ENCODE measurements at places on chromosomes 16 and 17.

DNA sequence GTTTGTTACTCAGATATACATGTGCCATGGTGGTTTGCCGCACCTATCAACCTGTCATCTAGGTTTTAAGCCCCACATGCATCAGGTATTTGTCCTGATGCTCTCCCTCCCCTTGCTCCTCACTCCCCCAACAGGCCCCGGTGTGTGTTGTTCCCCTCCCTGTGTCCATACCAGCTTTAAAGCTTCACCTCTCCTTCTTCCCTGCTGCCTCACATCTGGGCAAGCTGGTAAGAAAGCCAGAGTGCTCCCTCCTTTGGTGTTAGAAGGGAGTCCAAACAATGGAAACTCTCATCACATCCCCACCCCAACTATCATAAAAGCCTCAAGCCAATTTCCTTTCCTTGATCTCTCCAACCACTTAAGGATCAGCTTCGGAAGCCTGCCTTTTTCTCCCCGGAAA, 1115.6 kb upstream of the GOT2 start:
- no peak for DNase-seq

DNA sequence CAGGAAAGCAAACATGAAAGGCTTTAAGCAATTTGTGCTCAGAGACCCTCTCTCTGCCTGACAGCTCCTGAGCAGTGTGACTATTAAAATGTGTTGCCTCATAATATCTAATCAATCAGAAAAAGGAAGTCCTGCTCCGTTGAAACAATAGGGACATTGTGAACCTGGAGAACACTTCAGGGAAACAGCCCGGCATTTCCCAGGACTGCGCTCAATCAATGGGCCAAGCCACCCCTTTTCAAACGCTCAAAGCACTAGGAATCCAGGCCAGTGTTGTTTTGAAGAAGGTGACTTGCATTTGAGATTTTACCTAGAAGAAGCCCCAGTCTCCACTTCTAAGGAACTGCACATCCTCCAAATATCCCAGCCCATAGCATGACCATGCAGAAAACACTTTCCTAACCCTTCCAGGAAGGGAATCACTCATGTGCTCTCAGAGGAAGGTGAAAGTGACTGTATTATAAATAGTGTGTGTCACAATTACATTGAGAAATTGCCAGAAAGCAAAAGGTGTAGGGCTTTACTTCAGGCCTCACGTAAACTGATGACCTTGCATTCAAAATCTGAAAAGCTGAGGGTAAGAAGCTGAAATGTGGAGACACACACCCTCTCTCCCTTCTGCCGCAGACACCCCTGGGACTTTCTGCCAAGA, 19.4 kb downstream of the CDRT4 start:
- no peak for DNase-seq

- no peak for DNase-seq
Observed at GRCh38 chr16:86836503-86837129, 258.3 kb downstream of the FOXL1 start.

GRCh38 chr17:15657868-15658267, 26.2 kb downstream of the TRIM16 start:
- no peak for DNase-seq

- DNase-seq, result no peak
Observed at GRCh38 chr17:61452301-61453290, at the start of gene TBX4. Gene TBX4 (plus strand): TSS chr17:61452422. CDS start chr17:61456491, 4,069 bp downstream.

GRCh38 chr16:30054959-30055553, 10.5 kb upstream of the ALDOA start:
- no peak for DNase-seq

DNA sequence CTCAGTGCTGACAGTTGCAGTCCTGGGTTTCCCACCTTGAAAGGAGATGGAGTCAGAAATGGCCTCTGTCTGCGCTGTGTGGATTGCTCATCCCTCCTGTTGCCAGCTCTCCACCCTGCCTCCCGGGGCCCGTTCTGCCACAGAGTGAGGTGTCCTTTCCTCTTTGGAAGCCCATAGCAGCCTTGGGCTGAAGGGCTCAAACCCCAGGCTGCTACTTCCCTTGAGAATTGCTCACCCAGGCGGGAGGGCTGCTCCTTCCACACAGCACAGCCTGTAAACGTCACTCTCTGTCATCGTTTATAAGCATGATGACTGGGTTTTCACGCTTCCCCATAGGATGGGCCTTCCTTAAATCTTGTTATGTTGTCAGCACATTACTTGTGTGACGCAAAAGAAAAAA, 62.7 kb downstream of the FOXK2 start:
- no peak for DNase-seq

DNA sequence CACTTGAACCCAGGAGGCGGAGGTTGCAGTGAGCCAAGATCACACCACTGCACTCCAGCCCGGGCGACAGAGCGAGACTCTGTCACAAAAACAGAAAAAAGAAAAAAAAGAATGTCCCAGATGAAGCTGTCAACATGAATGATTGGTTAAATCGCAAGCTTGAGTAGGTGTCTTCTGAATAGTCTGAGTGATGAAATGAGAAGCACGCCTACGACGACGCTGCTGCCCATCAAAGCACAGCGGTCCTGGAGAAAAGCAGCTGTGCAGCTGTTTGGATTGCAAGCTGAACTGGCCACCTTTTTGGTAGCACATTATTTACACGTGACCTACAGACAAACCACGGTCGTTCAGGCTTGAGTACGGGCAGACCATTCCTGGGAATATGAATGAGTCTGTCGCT, 12.5 kb downstream of the ADCY9 start:
- no peak for DNase-seq

DNA sequence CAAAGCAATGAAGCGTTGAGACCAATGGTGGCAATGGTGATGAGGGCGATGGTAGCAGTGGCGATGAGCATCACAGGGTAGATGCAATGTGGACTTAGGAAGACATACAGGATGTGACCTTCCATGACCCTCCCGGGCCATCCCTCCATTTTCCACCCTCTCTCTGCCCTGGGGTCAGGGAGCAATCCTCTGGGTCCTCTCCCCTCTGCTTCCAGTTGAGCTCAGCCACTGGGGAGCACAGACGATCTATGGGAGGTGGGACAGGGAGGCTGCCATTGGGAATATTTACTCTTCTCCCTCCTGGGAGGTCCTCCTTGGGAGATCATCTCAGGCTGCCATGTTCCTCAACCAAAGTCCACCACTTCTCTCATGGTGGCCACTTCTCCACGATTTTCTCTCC, 260.7 kb upstream of the FOXF1 start:
- DNase-seq, result no peak

- DNase-seq, result no peak
Observed at GRCh38 chr16:50644729-50645128, 36.4 kb downstream of the SNX20 start.

- DNase-seq, result no peak
Observed at GRCh38 chr17:21394265-21394664, 18.1 kb downstream of the KCNJ12 start.

- DNase-seq, result no peak
Observed at GRCh38 chr17:56602292-56603130, 9.0 kb downstream of the NOG start.

- DNase-seq, result no peak
Observed at GRCh38 chr17:57312242-57312641, 55.9 kb downstream of the MSI2 start.

DNA sequence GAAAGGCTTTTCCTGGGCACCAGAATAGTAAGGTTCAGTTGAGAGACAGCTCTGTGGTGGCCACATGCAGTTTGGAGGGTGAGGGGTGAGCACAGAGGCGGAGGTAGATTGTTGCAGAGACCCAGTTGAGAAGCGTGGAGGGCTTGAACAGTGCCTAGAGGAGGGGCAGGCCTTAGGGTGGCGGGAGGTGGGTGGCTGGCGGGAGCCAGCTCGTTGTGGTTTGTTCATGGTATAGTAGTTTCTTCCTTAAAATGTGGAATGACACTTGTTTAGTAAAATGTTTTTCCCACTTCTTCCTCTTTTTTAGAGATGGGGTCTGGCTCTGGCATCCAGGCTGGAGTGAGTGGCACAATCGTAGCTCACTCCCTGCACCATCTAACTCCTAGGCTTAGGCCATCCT, 14.2 kb downstream of the USP10 start:
- no peak for DNase-seq

- DNase-seq, result no peak
Observed at GRCh38 chr17:77822302-77823030, 136.0 kb upstream of the TNRC6C start.

DNA sequence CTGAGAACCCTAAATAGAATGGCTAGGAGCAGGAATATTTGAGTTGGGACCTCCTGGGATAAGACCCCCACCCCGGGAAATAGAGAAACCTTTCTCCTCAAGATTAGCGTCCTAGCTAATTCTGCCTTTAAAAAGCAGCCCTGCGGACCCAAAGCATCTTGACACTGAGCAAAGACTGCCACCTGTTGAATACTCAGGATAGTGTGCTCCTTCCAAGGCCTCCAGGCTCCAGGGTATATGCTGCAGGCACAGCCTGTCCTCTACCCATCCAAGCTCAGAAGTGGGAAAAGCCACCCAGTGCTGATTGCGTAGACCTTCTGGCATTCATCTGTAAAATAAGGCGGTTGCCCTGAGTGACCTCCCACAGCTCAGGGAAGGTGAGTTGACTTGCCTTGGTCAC, 456.2 kb upstream of the DYNLRB2 start:
- DNase-seq, result no peak

GRCh38 chr17:75570772-75571171, 16.8 kb upstream of the MYO15B start:
- DNase-seq, result no peak

DNA sequence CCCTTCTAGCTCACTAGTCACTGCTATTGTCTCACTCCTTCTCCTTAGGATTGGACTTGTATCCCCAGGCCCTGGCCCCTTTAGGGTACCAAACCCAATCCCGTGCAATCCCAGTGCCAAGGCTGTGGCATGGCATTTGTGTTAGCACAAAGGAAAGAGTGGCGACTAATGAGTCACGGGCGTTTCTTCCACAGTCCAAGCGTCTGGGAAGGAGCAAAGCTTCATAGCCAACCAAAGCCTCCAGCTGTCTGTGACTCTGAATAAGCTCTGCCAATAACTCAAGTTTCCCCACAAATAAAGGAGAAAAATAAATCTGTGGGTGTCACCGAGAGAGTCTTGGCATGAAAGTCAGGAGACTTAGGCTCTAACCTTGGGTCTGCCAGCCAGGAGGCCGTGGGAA, 54.6 kb upstream of the COX10 start:
- no peak for DNase-seq

GRCh38 chr16:4098501-4098900, 17.7 kb downstream of the ADCY9 start:
- DNase-seq, result no peak

GRCh38 chr17:71802663-71803062, 318.2 kb upstream of the SOX9 start:
- DNase-seq, result no peak

DNA sequence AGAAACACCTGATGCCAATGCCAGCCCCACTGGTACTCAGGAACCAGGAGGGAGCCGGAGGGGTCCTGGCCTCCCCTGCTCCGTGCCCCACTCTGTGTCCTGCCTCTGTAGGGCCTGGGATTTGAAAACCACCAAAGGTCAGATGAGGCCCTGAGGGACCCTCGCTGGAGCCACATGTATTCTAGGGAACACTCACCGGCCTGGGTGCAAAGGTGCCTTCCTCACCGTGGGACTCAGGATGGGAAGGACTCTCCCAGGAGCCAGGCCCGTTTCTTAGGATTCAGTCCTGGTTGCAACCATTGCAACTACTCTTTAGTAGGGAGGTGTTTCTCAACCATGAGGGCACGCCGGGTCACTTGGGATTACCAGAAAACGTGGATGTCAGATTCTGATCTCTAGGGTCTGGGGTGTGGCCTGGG, 74.6 kb downstream of the N4BP1 start:
- no peak for DNase-seq

DNA sequence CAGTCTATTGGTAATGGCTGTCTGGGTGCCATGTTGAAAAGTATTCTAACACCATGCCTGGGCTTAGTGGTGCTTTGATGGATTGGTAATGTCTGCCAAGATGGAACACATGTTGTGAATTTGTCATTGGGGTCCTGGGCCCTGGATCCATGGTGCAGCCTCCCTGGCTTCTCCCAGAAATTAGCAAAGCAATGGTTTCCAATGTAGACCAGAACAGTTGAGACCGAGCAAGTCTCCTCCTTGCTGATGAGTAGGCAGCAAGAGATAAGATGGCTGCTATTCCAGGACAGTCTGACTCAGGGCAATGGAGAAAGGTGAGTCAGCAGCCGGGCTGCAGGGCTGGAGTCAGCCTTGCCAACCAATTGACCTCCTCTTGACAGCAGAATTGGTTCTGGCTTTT, 30.8 kb downstream of the GPR139 start:
- DNase-seq, result no peak

- no peak for DNase-seq
Observed at GRCh38 chr16:65119901-65120401, 1.9 kb downstream of the CDH11 start.

DNA sequence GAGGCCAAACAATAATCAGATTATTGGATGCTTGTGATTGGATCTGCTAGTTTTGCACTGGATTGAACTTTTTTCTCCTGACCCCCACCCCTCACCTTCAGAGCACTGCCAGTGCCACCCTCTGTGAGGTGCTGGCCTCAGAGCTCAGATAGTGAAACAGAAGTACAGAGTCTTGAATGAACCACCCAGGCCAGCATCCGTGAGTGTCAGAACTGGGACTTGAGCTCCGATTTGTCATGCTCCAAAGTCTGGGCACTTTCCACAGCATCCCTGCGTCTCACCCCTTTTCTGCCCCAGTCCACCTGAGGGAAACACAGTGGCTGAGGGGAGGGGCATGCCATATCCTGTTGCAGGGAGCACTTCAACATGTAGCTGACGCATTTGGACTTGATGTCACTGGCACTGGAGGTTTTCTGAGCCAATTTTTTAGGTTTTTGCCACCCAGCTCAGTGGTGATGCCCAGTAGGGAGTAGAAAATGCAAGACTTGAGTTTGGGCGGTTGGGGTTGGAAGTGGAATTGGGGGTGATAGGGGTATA, 47.3 kb downstream of the SMPD3 start:
- DNase-seq, result no peak

GRCh38 chr16:63928421-63928820, 1193.4 kb downstream of the CDH11 start:
- DNase-seq, result no peak

DNA sequence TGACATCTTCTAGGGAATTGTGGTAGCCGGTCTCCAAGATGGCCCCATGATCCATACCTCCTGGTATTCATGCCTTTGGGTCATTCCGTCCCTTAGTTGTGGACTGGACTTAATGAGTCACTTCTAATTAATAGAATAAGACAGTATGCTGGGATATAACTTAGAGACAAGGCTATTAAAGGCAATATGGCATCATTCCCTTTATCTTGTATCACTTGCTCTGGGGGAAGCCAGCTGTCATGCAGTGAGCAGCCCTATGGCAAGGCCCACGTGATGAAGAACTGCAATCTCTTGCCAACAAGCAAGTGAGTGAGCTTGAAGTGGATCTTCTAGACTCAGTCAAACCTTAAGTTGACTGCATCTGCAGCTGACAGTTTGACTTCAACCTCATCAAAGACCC, 97.8 kb upstream of the MED13 start:
- DNase-seq, result no peak

DNA sequence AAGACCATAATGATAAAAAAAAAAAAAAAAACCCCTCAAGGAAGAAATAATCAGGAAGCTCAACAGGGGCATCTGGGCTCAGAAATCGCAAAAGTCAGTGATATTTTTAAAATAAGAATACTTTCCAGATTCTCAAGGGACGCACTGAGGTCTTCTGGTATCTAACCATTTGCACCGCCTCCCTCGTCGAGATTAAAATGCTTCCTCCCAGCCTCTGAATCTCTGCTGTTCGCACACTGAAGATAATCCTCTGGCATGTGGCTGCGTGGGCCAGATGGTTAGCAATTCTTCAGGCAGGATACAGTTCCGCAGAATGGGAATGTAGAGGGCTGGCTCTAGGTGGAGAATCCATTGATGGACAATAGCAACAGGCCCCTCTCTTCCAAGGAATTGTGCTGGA, 211.7 kb upstream of the CDH5 start:
- DNase-seq, result no peak

- DNase-seq, result no peak
Observed at GRCh38 chr17:6456914-6457687, 12.8 kb downstream of the PIMREG start.
